ENCODE measurements at places on chromosomes 1 and 21.

DNA sequence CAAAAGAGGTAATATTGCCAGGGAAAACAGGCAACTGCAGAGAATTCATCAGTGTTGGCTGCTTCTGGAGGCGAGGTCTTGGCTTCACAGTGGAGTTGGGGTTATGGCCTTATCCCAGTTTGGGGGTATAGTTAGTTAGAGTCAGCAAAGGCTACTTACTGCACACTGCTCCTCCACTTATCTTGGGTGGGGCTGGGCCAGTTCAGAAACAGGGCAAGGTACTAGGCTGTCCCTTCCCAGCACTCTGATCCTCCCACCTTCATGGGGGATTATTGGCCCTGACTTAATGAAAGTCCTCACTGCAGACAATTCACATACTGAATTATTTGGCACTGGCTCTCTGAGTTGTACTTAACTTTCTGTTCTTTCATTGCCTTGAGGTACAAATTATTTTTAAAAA lies 189.6 kb downstream of the NRIP1 start:
- DNase-seq = no peak

GRCh38 chr1:155136748-155137147 lies 1.1 kb downstream of the SLC50A1 start:
- no peak for DNase-seq

- no peak for DNase-seq
These were observed 42.0 kb downstream of the EEIG2 start for GRCh38 chr1:108601708-108602410.

GRCh38 chr21:15014221-15014620 lies 50.6 kb downstream of the NRIP1 start:
- no peak for DNase-seq

DNA sequence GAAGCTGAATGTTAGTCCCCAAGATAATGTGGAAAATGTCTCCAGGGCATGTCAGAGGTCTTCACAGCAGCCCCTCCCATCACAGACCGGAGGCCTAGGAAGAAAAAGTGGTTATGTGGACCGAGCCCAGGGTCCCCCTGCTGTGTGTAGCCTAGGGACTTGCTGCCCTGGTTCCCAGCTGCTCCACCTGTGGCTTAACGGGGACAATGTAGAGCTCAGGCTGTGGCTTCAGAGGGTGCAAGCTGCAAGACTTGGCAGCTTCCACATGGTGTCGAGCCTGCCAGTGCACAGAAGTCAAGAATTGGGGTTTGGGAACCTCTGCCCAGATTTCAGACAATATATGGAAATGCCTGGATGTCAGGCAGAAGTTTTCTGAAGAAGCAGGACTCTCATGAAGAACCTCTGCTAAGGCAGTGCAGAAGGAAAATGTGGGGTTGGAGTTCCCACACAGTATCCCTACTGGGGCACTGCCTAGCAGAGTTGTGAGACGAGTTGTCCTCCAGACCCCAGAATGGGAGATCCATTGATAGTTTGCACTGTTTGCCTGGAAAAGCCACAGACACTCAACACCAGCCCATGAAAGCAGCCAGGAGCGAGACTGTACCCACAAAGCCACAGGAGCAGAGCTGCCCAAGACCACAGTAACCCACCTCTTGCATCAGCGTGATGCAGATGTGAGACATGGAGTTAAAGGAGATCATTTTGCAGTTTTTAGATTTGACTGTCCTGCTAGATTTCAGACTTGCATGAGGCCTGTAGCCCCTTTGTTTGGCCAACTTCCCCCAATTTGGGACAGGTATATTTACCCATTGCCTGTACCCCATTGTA lies 204.9 kb downstream of the MRPL39 start:
- no peak for DNase-seq

DNA sequence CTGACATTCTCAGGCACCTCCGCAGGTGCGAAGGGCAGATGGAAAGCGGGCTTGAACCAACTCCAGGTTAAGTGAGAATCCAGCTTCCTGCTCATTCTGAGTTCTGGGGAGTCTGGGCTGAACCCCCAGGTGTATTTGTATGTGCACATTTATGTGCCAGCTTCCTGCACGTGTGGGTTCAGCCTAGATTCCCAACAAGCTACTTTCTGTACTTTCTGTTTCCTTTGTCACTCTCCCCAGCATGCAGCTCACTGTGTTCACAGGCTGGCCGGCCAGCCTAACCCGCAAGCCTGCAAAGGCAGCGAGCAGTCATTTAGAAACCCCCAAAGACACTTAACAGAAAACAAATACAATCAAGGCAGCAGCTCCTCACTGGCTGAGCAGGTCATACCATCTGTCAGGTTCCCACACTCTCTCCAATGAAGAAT lies 1.3 kb upstream of the IL19 start:
- no peak for DNase-seq

- no peak for DNase-seq
These were observed 27.9 kb downstream of the EBNA1BP2 start for GRCh38 chr1:43144237-43144636.
